Fibroblast of skin of scalp (primary cell): ENCODE measurements at places on chromosomes 12 and 14.
A peak's percentile ranks its signal among the peaks of the same experiment; 100 is the strongest.

DNA sequence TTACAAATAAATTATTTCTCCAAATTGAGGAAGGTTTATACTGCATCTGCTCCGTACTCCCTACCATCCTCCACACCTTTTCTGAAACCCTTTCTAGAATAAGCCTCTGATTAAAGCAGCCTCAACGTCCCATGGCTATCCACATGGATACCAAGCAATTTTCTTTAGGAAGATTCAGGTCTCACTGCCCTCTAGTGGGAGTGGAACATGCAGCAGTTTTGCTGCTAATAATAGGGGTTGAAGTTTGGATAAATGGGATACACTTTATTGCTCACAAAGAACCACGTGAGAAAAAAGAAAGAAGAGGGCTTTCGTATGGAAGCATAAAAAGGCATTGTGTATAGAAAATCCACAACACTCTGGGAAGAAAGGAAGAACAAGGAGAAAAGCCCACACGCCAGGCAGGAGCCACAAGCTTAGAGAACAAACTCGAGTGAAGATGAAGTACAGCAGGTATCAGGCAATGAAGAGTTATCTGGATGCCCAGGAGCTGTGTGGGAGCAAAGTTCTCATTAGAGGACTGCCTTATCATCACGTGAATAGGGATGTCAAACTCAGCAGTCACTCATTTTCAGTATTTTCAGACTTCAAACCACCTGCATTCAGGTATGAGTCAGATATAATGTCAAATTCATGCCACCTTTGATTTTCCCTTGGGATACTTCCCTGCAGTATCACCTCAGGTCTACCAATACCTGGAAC, 45.8 kb downstream of the CCER1 start:
- peak; percentile 69 for DNase-seq

DNA sequence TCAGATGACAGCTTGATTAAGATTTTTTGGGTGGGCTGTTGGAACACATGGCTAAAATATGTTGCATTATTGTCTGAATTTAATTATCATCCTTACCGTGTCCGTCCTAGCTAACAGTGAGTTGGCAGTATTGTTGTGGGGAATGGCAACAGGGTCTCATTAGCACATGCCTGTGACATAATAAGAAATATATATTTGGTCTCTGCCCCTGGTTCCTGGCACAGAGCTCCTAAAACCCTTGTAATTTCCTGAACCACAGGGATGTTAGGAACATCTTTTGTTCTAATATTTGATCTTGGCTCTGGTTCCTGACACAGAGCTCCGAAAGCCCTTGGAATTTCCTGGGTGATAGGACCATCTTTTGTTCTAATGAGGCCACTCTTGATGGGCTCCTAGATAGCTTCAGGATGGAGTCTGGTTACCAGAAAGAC, 76.0 kb downstream of the SYNE2 start:
- no peak for DNase-seq

DNA sequence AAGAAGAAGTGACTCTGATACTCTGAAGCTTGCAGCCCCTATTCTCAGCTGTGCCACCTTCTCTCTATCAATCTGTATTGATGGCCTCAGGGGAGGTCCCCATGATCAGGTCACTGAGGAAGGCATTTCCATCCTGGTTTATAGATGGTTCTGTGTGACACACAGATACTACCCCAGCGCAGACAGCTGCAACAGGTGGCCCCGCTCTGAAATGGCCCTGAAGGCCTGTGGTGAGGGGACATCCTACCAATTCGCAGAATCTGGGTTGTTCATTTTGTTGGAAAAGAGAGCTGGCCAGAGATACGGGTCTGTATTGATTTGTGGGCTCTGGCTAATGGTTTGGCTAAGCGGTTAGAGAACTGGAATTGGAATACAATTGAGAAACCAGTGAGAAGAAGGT, 21.7 kb downstream of the DLK1 start:
- no peak for DNase-seq

- DNase-seq = no peak
Observed at GRCh38 chr14:21090194-21090939, 8.1 kb downstream of the ZNF219 start.

DNA sequence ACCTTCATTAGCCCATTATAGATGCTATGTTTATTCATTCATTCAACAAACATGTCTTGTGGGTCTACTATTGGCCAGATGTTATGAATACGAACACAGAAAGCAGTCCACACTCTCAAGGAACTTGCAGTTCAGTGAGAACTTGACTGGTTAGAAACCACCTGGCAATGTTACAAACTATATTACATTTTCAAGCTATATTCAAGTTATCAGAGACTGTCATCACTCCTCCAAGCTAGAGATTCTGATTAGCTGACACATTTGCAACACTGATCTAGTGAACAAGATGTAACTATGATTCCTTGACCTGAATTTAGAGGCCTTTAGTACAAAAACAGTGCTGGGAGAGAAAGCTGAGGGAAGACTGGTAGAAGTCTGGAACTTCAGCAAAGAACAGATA, 170.7 kb upstream of the EEA1 start:
- DNase-seq = no peak

DNA sequence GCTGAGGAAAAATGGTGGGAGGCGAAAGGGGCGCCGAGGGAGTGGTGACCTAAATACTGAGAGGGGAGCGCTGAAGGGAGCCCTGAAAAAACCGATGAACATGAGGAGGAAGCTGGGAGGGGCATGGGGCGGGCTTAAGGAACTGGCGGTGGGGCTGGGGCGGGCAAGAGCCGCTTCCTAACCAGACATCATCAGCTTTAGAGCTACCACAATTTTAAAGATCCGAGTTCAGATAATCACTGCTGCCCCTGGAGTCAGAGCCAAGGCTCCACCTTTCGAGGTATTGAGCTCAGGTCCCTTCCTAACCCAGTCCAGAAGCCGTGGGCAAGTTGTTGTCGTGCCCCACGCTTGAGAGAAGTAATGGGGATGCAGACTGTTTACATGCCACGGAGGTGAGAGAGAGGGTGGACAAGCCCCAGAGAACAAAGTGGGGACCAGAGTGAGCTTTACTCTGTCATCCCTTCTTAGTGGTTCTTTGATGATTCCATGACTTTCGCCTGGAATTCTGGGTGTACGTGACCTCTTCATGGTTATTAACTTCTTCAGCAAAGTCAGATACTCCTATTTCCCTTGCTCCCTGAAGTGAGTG, 393 bp downstream of the ORMDL2 start:
- no peak for DNase-seq
